ENCODE measurements at places on chromosomes 3 and 15.

DNA sequence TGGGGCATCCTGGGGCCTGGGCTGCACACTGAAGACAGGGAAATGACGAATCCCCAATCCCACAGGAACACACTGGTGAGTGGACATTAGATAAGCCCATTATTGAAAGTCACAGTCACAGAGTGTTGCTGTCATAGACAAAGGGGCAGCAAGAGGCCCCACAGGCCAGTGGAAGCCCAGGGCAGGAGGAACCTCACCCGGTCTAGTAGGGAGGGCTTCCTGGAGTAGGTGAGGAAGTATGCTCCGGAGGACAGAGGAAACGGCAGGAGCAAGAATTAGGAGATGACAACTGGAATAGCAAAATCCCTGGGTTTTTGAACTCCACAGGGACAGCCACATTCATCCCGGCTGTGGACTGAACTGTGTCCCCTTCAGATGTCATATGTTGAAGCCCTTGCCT, 101.2 kb downstream of the TPRA1 start:
- DNase-seq = no peak

- no peak for DNase-seq
Observed at GRCh38 chr3:171380711-171381425, 79.3 kb downstream of the TNIK start.

DNA sequence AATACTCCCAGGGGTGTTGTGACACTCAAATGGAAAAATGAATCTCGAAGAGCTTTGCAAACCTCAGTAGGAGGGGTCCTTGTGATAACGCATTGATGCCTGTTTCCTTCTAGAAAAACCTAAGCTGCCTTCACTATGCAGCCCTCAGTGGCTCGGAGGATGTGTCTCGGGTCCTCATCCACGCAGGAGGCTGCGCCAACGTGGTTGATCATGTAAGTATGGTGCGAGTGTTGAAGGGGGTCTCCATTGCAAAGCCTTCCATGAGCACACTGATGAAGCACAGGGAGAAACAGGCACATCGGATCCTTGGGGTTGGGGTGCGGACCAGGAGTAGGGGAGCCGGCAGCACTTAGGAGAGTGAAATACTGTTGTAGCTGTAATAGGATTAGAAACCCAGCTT, 22.3 kb downstream of the ANKDD1A start:
- no peak for DNase-seq

- DNase-seq = no peak
Observed at GRCh38 chr15:78509726-78510312, 2.4 kb downstream of the HYKK start.

GRCh38 chr3:154701055-154701454, 271.1 kb upstream of the GPR149 start:
- no peak for DNase-seq

DNA sequence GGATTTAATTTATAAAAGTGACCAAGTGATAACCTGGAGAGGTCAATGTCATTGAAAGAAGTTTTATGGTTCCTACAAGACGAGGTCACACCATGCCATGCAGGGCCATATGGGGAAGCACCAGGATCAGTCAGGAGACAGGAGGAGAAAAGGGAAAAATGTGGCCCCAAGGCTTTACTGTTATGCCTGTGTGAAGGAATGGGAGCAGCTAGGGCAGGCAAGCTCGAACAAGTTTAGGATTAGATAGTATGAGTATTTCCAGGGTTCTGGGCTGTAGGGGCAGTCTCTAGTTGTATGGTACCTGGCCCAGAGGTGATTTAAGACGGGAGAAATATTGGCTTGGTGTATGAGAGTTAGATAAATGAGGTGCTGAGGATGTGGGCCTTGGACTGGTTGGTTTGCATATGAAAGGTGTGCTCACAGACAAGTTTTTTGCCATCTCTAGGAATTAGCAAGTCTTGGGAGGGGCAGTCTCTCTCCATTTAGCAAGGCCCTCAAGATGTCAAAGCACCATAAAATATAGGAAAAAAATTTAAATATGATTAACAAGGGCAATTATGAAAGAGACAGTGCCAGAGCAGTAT, 36.3 kb upstream of the DCLK3 start:
- no peak for DNase-seq

DNA sequence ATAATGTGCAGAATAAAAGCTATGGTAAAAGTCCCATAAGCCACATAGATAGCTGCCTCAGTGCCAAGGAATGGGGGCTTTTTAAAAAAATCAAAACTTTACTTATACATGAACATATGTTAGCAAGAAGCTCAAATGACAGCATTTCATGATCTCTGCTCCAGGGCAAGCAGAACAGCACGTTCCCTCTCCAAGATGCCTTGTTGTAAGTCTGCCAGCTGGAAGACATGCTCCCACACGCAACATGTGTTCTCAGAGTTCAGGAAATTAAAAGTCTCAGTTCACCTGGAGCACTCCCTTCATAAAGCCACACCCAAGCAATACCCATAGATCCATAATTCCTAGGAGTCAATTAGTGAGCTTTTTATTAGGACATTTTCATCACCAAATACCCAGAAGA, 52.2 kb downstream of the ABI3BP start:
- no peak for DNase-seq

DNA sequence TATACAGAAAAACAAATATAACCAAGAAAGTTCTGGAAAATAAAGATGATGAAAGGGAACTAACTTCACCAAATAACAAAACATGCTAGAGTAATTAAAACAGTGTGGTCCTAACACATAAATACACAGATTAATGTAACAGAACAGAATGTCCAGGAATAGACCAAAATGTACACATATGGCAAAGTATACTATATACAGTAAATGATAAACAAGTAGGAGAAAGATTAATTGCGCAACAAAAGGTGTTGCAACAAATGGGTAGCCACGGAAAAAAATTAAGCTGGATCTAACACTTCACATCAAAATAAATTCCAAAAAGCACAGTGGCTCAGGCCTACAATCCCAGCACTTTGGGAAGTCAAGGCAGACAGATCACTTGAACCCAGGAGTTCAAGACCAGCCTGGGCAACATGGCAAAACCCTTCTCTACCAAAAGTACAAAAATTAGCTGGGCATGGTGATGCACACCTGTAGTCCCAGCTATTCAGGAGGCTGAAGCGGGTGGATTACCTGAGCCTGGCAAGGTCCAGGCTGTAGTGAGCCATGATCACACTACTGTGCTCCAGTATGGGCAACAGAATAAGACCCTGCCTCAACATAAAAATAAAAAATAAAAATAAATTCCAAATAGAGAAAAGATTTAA, 19.8 kb downstream of the SCAP start:
- DNase-seq = no peak

DNA sequence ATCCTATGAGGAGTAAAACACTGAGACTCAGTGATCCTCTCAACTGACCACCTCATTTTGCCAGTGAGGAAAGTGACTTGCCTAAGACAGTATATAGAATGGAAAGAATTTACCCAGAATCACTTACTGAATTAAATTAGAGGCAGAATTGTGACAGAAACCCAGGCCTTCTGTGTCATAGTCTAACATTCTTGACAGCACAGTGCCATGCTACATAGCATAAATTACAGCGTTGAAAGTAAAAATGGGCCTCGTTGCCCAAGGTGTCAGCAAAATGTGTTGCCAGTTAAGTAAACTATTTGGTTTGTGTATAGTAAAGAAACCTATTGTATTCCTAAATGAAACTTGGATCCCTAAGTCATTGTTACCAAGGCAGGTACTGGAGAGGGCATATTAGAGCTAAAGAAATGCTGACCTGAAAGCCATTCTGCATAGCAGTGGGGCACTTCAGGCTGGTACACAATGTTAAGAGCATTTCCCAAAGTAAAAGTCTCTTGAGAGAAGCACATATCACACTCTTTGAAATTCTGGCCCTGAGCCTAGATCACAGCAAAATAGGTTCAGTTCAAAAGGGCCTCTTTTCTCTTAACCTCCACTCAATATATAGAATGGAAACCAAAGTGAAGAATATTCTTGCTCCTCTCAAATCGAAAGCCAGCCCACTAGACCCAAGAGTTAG, 53.8 kb downstream of the HMG20A start:
- no peak for DNase-seq

GRCh38 chr3:123140550-123140949, 61.2 kb upstream of the SEC22A start:
- DNase-seq = no peak

- DNase-seq = no peak
Observed at GRCh38 chr3:10911350-10912002, 81.1 kb upstream of the SLC6A1 start.

GRCh38 chr15:74642348-74642733, 26.7 kb downstream of the CLK3 start:
- DNase-seq = no peak

DNA sequence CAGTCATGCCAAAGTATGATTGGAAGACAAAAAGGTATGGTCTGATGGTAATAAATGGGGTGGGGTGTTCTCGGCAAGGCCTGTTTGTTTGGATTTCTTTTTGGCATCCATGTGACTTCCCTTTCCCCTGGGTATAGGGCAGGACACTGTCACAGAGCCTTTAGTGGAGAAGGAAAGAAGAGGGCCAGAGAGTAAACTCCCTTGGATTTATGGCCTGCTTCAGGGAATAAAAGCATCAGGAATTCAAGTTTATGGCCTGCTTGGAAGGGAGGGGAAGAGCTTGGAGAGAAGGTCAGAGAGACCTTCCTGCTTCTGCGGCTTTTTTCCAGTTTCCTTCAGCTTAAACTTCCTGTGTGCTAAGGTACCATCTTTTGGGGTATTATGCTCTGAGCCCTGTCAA, 179.4 kb upstream of the ADAMTS9 start:
- DNase-seq = no peak

DNA sequence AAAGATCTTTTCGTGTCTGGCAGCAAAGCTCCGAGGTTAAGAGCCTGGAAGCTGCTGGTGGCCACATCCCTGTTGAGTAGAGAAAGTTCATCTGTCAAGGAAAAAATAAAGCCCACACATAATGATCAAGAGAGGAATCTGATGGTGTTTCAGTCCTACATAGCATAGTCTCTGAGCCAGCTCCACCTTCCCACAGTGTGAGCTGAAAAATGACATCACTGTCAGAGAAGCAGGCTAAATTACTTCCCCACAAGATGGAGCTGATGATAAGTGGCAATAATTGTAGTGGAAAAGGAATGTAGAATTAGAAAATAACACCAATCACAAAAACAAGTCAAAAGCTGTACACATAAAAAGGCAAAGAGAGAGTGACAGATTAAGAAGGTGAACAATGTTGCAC, 84.5 kb downstream of the AQP9 start:
- no peak for DNase-seq

- no peak for DNase-seq
Observed at GRCh38 chr3:134892326-134892725, 97.3 kb downstream of the EPHB1 start.

DNA sequence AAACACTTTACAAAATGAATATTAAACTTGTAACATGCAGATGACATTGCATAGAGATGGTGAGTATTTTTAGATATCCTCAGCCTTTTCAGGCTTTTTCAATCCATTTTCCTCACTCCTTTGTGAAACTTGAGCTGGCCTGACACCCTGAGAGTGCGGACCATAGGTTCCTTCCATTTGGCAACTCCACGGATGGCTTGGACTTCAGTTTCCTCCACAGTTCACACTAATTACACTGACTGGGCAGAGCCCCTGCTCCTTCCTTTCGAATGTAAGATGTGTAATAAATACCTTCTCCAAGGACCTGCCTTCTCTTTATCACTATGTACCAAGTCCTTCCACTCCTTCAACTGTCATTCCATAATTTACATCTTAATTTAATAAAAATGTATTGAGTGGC, 141.7 kb upstream of the LRIG1 start:
- DNase-seq = no peak

GRCh38 chr3:139937674-139938279, 2.8 kb downstream of the CLSTN2 start:
- no peak for DNase-seq

GRCh38 chr3:195035345-195036202, 235.4 kb downstream of the XXYLT1 start:
- DNase-seq = no peak

- no peak for DNase-seq
Observed at GRCh38 chr15:48928877-48929538, 34.7 kb downstream of the SHC4 start.

GRCh38 chr3:161838021-161838420, 341.4 kb downstream of the OTOL1 start:
- no peak for DNase-seq

- DNase-seq = no peak
Observed at GRCh38 chr3:184368586-184369183, 7.2 kb downstream of the POLR2H start.

DNA sequence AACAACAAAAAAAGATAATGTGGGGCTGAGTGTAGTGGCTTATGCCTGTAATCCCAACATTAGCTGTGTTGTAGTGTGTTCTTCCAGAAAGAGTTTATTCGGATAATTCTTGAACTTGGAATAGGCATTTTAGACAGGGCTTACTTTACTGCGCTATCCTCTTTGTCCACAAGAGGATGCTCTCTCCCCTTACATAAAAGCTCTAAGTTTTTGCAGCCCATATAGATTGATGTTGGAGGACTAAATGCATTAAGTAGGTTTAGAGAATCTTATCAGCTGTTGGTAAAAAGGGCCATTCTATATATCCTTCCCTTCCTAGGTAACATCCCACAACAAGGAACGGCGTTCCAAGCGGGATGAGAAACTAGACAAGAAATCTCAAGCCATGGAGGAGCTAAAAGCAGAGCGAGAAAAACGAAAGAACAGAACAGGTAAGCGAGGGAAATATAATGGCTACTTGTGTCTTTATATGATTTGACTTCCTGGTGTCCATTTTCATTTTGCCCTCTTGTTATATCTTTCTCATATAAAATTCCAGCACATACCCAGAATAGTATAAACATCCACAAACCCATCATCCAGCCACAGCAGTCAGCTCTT, 27.8 kb upstream of the ITPKA start:
- DNase-seq = no peak

GRCh38 chr3:31184261-31185061, 290.0 kb upstream of the GADL1 start:
- no peak for DNase-seq

DNA sequence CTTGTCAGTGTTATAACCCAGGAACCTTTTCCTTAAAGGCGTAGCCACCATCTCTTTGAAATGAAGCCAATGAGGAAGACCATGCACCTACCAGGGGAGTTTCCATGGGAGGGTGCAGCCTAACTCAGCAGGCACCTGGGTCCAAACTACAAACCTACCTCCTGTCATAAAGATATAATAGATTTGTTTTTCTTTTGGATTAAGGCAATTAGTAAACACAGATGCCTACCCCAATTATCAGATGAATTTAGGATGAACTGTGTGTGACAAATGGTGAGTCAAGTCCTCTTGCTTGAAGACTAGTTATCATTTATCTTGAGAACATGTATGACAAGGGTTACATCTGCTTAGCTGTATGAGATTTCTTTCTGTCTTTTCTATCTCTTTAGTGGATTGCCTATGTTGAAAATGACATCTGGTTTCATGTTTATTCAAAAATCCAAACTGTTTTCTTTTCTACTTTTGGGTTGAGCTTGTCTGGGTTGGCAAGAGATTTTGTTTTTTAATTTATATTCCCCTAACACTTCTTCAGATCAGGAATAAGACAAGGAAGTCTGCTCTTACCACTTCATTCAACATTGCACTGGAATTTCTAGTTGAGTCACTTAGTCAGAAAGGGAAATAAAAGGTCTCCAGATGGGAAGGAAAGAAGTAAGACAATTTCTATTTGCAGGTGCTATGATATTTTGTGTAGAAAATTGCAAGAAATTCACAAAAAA, 149.9 kb downstream of the NEK10 start:
- DNase-seq = no peak
